Fibroblast of upper back skin (primary cell): ENCODE measurements at places on chromosomes 16 and 17.
A peak's percentile ranks its signal among the peaks of the same experiment; 100 is the strongest.

- DNase-seq, result no peak
Observed at GRCh38 chr16:74792225-74792624, 17.6 kb upstream of the FA2H start.

DNA sequence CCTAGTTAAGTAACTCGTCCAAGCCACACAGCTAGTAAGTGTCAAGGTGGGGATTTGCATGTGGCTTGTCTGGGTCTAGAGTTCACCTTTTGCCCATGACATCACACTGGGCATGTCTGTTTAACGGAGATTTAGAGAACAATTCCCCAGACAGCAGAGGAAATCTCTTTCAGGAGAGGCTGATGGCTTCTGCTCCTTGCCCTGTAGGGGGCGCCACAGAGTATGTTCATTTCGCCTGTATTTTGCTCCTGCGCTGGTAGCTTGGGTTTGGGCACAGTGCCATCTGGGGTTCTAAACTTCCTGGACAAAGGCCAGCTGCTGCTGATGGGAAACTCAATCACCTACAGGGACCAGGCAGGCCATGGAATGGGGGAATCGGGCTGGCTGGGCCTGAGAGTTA, 20.4 kb downstream of the OTOA start:
- no peak for DNase-seq

DNA sequence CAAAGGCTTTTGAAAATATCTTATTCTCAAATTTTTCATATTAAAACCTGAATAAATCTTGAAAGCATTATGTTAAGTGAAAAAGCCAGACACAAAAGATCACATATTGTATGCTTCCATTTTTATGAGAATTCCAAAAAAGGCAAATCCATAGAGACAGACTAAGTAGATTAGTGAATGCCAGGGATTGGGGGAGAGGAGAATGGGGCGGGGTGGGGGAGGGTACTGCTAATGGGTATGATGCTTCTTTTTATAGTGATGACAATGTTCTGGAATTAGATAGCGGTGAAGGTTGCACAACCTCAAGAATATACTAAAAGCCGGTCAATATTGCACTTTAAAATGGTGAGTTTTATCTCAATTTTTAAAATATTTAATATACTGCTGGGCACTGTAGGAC, 44.0 kb downstream of the XPO6 start:
- DNase-seq, result no peak

GRCh38 chr16:57755726-57756423, 20.3 kb downstream of the KATNB1 start:
- DNase-seq, result no peak

DNA sequence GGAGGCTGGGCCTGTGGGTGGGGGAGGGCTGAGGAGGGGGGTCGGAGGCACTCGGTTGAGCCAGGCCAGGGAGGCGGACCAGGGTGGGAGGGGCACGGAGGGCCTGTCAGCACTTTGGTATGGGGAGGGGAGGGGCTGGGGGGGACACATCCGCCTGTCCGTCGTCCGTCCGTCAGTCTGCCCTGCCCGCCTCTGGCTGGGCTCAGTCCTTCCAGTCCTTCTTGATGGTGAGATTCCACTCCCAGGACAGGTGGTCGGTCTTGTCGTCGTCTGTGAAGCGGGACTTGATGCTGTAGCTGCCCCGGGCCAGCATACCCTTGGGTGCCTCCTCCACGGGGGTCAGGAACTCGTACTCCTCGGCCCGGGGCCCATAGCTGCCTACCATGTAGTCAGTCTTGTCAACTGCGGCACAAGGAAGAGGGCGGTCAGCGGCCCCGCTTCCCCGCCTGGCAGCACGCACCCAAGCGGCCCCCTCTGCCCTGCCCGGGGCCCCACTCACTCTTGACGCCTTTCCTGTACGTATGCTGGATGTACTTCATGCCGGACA, 2.4 kb downstream of the ARHGDIA start:
- DNase-seq, result peak; percentile 91

DNA sequence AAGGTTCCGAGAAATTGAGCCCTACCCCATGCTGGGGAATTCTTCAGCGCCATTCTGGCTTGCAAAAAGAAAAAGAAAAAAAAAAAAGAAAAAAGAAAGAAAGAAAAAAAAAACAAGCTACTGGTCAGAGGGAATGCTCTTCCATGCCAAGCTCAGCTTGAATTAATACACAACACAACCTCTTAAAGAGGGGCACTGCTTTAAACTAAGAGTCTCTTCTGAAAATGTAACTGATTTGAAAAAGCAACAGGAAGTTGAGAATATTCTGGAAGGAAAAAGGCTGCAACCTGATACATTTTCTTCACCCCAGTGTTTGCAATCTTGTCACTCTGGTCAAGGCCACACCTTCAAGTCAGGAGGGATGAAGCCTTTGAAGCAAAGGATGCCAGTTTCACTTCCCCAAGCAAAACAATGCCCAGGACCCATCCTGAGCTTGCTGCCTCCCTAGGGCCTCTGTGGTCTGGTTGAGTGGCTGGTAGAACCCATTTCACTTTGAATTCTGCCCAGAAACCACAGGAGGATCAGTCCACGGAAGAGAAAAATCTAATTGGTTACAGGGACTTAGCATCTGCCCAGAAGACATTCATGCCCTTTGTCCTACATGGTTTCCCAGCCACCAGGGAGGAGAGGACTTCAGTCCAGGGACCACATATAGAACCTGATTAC, 389.7 kb downstream of the SOX9 start:
- DNase-seq, result no peak

DNA sequence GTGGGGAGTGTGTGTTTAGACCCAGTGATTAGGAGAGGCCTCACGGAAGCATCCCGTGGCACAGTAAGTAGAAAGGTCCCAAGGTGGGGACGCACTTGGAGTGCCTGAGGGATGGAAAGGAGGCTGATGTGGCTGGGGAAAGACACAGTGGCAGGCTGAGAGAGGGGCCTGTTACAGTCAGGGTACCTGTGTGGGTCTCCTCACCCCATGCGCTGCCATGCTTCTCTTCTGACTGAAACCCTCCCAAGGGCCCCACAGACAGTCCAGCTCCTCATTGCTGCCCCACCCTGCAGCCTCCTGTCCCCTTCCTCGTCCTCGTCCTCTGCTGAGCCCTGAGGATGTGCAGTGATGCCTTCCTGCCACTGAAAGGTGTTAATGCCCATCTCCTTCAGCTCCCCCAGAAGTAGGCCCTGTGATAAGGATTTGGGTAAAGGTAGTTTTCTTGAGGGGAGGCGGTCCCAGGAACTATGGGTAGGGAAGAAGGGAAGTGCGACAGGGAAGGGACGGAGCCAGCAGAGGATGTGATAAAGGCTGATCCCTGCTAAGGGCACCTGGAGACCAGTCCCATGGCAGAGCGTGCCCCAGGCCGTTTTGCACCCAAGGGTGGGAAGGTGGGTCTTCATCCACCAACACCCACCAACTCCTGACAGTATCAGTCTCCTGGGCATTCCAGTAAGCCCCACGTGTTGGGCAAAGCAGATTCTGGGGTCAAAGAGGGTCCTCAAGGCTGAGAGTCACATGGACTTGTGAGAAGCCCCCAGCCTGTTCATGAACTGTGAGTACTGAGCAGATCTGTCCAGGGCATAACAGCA, 237.2 kb downstream of the GSG1L start:
- no peak for DNase-seq

DNA sequence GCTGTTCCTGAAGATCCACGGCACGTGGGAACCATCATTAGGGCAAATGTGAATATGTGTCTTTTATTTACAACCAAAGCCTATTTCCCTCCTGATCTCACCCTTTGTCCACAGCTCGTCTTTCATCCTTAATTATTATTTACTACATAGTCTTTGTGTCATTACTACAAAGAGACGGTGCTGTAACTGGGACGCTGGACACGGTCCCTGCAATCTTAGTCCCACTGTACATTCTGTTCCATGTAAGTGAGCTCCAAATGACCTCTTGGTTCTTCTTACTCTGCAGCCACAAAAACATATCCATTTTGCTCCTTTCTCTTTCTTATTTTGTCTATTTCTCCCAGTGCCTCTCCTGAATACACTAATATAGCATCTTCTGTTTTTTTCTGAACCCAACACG, 12.7 kb upstream of the KRT23 start:
- no peak for DNase-seq

DNA sequence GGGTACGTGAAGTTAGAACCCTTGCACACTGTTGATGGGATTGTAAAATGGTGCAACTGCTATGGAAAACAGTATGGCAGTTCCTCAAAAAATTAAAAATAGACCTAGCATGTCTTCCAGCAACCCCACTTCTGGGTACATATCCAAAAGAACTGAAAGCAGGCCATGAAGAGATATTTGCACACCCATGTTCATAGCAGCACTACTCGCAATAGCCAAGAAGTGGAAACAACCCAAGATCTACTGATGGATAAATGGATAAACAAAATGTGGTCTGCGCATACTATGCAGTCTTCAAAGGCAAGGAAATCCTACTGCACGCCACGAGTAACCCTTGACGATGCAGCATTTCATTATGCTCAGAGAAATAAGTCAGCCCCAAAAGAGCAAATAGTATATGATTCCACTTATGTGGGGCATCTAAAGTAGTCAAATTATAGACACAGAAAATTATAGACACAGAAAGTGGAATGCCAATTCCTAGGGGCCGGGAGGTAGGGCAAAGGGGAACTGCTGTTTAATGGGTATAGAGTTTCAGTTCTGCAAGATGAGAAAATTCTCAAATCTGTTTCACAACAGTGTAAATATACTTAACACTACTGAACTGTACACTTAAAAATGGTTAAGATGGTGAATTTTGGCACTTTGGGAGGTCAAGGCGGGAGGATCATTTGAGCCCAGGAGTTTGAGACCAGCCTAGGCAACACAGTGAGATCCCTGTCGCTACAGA, 17.2 kb downstream of the CORO7 start:
- DNase-seq, result no peak

GRCh38 chr17:50052241-50052796, 3.6 kb upstream of the ITGA3 start:
- DNase-seq, result no peak

- no peak for DNase-seq
Observed at GRCh38 chr17:15085890-15086677, 179.0 kb downstream of the PMP22 start.

GRCh38 chr16:80063031-80063712, 462.6 kb upstream of the MAF start:
- peak; percentile 25 for DNase-seq

DNA sequence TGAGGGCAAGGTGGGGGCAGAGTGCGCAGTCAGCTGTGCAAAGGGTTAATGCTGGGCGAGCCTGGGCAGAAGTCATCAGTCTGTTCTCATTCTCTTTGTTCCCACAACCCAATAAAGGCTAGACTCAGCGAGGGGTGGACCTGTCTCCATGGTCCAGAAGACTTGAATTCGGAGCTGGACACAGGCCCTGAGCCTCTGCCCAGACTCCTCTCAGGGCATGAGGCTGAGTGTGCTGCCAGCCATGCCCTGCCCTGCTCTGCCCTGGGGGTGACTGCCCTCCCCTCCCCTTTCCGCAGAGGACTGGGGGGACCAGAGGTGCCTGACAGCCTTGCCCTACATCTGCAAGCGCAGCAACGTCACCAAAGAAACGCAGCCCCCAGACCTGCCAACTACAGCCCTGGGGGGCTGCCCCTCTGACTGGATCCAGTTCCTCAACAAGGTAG, 54.5 kb downstream of the MRC2 start:
- DNase-seq, result no peak
